ENCODE measurements at places on chromosomes 3 and 15.

DNA sequence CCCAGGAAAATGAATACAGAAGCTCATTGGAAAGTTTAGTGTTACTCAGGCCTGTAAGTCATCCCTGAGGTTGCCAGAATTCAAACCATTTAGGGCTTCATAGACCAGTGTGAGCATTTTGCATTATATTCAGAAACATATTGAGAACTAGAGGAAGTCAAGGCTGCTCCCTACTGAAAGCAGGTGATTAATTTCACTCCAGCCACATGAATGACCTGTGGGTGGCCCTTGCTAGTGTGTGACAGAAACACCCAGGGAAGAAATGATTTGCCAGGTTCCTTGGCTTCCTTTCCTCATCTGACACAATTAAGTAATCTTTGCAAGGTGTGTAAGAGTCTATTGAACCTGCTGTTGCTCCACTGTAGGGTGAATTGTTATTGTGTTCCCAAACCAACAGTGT, 61.8 kb downstream of the GAP43 start:
- DNase-seq: no peak

DNA sequence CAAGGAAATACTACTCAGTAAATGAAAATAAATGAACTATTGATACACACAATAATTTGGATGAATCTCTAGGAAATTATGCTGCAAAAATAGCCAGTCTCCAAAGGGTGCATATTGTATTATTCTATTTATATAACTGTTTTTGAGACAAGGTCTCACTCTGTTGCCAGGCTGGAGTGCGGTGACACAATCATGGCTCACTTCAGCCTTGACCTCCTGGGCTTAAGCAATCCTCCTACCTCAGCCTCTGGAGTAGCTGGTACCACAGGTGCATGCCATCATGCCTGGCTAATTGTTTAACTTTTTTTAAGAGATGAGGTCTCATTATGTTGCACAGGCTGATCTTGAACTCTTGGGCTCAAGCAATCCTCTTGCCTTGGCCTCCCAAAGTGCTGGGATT, 12.5 kb downstream of the KLHDC8B start:
- DNase-seq: no peak

- DNase-seq: no peak
Measured at GRCh38 chr3:186511245-186511644, 32.9 kb downstream of the CRYGS start.

DNA sequence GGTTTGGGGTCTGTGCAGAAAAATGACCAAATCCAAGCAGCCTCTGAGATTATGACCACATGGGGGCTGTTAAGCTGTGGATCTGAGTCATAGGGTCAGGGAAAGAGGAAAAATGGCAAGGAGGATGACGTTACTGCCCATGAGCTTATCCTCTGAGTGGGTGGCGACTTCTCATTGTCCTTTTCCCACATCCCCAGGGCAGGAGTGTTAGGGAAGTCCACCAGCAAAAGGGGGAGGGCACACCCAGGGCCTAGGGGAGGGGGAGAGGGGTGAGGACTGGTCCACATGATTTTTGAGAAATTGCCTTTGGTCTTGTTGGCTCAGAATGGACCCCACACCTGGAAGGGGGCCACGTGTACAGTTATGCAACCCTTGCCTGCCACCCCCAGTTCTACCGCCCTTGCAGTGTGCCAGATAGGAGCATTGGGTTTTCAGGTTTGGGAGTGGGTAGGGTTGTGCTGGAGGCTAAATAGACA, 2.6 kb downstream of the CD276 start:
- no peak for DNase-seq

Measured in activated gamma-delta T cell treated with Interleukin-2 at 50 U/mL for 16 hours (primary cell).